Stimulated activated naive CD8-positive, alpha-beta T cell treated with anti-CD3 and anti-CD28 coated beads, Interleukin-15, amount 100 ng/mL, for 72 hours (primary cell): ENCODE measurements at places on chromosomes 7 and 10.

- DNase-seq = no peak
These were observed 33.9 kb upstream of the ARL4A start for GRCh38 chr7:12653518-12653917.

DNA sequence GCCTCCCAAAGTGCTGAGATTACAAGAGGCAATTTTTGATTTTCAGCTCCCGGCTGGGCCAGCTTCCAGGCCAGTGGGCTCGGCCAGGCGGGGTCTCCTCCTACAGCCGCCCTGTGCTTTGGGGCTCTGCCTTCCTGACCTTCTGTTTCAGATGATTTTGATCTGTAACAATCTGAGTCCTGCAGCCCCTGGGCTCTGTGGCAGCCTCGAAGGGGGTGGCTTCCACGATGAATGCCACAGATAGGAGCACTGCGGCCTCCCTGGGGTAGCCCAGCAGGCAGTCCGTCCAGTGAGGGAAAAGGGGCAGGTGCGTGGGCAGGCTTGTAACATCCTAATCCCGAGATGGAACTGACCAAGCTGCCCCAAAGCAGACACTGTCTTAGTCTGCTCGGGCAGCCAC lies 177.5 kb downstream of the DNAJB6 start:
- no peak for DNase-seq

GRCh38 chr7:78435355-78435754 lies 636.8 kb downstream of the PHTF2 start:
- no peak for DNase-seq

- DNase-seq = no peak
These were observed 20.8 kb downstream of the ACSM6 start for GRCh38 chr10:95214793-95215192.

DNA sequence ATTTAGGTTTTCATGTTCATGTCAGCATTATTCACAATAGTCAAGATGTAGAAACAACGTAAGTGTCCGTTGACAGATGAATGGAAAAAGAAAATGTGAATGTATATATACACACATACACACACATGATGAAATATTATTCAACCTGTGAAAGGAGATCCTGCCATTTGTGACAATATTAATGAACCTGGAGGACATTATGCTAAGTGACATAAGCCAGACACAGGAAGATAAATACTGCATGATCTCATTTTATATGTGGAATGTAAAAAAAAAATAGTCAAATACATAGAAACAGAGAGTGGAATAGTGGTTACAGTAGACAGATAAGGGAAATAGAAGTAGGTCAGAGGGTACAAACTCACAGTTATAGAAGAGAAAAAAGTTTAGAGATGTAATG lies 651.1 kb upstream of the MKI67 start:
- DNase-seq = no peak

GRCh38 chr7:30776971-30777370 lies 5.8 kb downstream of the MINDY4 start:
- no peak for DNase-seq

DNA sequence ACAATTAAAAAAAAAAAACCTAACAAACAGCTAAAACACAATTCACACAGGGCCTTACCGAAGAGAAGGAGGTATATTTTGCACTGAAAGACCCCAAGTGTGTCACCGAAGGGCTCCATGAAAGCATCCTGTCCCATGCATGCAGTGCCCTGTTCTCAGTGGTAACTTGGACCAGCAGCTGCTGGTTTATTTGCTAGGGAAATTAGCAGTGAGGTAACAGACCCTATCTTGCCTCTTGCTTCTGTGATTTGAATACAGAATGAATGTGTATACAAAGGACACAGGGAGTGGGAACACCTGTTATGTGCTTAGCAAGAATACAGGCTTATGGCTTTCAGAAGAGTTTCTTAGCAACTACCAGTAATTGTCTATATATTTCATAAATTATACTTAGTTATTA lies at the start of gene HEPACAM2:
Gene HEPACAM2, minus strand, starts transcription at position 160 of the 400 bp plus-strand sequence.
- DNase-seq = no peak

GRCh38 chr7:8249121-8249520 lies 12.8 kb downstream of the ICA1 start:
- DNase-seq = no peak

DNA sequence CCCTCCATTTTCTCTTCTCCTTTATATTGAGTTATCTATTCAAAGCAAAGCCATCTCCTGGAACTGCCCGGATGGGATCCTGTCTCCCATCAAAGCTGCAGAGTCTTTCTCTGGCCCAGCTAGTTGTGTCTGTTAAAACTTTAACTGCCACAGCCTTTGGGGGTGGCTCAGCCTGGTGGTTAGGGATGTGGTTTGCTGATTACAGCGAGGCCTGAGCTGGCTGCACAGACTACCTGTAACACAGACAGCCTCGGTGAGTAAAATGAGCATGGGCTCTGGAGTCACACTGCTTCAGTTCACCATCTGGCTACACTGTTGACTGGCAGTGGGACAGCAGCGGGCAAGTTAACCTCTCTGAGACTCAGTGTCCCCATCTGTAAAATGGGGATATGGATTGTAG lies 18.4 kb upstream of the HABP2 start:
- DNase-seq = no peak

DNA sequence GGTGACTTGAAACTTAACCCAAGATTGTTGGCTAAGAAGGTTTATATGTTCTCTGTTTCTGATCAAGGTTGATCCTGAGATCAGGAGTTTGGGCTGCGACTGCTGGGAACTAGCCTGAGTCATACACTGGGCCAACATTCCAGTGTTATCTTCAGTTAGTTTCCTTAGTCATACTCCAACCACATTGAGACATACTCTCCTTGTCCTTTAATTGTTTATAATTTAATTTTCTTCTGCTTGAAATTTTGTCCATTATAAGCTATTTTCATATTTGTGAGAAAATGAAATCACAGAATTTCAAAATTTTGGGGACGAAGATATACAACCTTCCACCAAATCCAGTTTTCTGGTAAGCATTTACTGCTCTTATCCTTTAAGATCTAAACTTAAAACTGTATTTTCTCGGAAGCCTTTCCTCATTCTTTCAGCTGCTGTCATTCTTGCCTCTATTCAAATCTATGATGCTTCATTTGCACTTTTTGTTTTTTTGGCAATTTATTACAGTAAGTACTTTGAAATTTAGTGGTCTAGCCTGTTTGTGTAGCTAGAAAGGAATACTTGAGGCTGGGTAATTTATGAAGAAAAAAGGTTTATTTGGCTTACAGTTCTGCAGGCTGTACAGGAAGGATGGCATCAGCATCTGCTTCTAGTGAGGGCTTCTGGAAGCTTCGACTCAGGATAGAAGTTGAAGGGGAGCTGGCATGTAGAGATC lies 63.4 kb upstream of the POT1 start:
- no peak for DNase-seq

GRCh38 chr10:132366006-132366405 lies 31.0 kb upstream of the PWWP2B start:
- DNase-seq = no peak
